ENCODE measurements at places on chromosomes 12 and 14. TPM values are rescaled to one million over a fixed set of nuclear protein-coding genes. Genes with fewer than 3 reads are reported as not detected.

Gene BIN2
- 3.7 TPM for total RNA-seq

Gene CSRP2
- total RNA-seq, result 46.1 TPM

Gene PAX9
- 0.50 TPM for total RNA-seq

Gene ENO2
- total RNA-seq, result 49.7 TPM

Gene VASH1
- total RNA-seq, result 5.6 TPM

Gene KCNC2
- total RNA-seq, result not detected

Gene ISCU
- 207 TPM for total RNA-seq

Gene ACIN1
- total RNA-seq, result 80.6 TPM
